RPMI7951 (cell line): ENCODE measurements at places on chromosomes 11 and 22.

DNA sequence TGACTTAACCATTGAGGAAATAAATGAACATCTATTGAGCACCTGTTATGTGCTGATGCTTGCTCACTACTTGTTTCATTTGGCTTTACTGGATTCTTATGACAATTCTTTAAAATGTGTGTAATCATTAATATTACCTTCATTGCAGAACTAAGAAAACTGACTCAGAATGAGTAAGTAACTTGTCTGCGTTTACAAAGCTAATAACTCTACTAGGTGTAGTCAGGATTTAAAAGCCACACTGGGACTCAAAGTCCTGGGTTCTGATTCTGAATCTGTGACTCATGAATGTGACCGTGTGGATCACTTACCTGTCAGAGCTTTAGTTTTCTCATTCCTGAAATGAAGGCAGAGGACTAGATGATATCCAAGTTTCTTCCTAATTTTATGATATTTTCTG lies 23.4 kb upstream of the KIRREL3 start:
- no peak for DNase-seq

DNA sequence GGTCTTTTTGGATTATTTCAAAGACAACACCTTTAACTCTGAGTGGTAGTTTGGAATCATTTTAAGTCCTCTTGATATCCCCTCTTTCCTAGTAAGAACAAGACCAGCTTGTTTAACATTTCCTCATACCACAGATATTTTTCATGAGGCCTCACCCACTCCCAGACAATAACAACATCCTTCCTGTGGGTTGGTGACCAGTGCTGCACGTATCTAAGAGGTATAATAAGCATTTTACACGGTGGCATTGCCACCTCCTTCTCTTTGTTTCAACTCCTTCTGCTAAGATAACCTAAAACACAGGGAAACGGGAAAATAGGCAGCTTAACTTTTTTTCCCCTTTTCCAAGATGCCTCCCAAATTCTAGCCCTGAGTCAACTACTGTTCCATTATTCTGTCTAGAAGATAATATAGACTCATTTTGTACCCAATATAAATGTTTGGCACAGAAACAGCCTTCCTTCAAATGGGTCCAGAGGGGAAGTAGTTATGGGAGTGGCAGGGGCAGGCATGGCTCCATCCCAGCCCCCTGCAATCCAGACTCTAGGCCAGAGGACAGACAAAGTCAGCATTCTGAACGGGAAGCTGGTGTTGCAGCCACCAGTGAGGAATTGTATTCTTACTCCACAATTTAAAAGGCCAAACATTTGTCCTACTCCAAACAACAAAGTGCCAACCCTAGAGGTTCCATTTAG lies 28.5 kb downstream of the MAML2 start:
- peak; percentile 64 for DNase-seq

GRCh38 chr11:103434073-103434411 lies 324.8 kb downstream of the DYNC2H1 start:
- DNase-seq = peak; percentile 59

GRCh38 chr11:78432058-78432515 lies 14.5 kb upstream of the GAB2 start:
- DNase-seq = no peak

GRCh38 chr11:33065445-33066178 lies 26.2 kb downstream of the TCP11L1 start:
- peak; percentile 51 for DNase-seq

DNA sequence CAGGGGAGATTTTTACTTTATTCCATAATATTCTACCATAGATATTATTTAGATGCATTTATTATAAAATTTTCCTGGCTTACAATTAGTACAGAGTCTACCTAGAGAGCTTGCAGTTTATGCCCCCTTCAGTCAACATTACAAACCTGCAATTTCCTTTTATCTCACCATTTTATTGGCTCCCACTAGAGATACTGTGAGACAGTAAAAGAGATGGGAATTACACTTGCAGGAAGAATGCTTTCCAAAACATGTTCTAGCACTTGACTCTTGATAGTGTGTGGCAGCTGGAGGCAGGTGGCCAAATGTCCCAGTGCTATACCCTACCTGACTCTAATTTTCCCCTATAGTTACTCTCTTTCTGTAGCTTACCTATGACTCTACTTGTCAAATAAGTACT lies 863.2 kb downstream of the DLG2 start:
- DNase-seq = no peak

- DNase-seq = no peak
These were observed 16.1 kb downstream of the EIF3F start for GRCh38 chr11:8003187-8003586.

DNA sequence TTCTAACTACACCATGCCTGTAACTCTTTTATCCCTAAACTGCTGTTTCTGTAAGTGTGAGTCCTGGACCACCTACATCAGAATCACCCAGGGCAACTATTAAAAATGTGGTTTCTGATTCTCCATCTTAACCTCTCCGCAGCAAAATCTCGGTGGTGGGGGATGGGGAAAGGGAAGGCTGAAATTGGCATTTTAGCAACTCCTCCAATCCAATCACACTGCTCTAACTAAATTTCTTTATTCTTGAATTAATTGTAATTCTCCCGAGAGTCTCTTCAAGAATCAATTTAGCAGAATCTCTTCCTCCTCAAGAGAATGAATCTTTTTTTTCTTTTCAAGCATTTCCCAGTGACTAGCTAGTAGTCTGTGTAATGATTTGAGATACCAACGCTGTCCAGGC lies 36.2 kb downstream of the SEZ6L start:
- DNase-seq = no peak

DNA sequence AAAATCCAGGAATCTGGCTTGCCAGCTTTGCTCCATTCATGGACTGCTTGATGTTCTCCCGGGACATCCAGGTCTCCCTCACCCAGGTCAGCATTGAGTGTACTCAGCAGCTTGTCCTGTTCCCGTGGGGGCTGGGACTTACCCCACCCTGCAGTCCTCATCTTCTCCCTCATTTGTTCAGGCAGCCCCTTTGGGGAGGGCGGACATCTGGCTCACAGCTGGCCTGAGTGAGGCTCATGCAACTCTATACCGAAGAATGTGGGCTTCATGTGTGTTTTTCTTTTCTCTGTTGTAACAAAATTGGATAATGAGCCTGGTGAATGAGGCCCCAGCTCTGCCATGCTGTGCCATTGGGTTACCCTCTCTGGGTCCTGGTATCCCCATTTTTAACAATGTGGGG lies 227.7 kb upstream of the TENM4 start:
- DNase-seq = no peak

- peak; percentile 70 for DNase-seq
These were observed 55.8 kb upstream of the RRAS2 start for GRCh38 chr11:14414470-14415461.

- peak; percentile 77 for DNase-seq
These were observed 25.5 kb upstream of the GRK2 start for GRCh38 chr11:67240576-67241389.

- no peak for DNase-seq
These were observed 6.2 kb downstream of the SEPTIN3 start for GRCh38 chr22:41975299-41976069.

DNA sequence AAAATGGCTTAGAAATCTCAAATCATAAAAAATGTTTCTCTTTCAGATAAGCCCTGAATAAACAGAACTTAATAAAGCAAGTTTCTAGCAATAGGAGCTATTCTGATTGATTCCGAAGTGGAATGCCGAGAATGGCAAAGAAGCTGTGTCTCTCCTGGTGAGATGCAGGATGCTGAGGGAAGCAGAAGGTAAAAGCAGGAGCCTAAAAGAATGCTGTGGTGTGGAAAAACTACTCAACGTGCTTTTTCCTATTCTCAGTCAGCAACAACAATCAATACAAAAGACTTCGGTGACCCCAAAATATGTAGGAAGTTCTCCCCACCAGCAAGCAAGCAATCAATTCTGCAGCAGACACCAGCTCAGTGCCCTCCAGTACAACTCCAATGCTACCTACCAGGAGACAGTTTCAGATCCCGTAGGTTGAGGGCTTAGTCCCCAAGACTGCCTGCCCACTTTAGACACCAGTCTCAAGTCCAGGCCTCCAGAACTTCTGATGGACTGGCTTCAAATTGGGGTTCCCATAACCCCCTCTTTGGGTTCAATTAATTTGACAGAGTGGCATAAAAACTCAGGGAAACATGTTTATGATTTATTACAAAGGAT lies 6.6 kb downstream of the CTSC start:
- no peak for DNase-seq

DNA sequence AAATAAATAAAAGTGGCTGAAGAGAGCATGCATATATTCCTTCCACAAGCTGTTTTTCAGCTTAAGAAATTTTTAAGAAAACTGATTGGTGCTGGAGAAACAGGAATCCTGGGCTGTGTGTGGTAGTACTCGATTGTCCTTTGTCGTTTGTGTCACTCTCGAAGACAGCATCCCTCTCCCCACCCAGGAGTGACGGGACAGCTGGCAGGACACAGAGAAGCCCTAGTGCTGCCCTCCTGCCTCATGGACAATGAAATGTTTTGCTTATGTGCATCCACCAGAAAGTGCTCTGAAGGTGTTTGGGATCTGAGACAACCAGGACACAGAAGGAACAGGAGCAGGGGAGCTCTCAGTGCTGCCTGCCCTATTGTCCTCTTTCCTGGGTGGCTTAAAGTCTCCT lies 12.8 kb downstream of the PLAAT4 start:
- DNase-seq = no peak

GRCh38 chr11:37184326-37184725 lies 586.3 kb upstream of the RAG2 start:
- DNase-seq = no peak

- no peak for DNase-seq
These were observed 30.3 kb downstream of the TPCN2 start for GRCh38 chr11:69078930-69079605.

- DNase-seq = no peak
These were observed 54.3 kb upstream of the APOA1 start for GRCh38 chr11:116891746-116892145.

- no peak for DNase-seq
These were observed 11.1 kb upstream of the ANO1 start for GRCh38 chr11:70067036-70067435.

DNA sequence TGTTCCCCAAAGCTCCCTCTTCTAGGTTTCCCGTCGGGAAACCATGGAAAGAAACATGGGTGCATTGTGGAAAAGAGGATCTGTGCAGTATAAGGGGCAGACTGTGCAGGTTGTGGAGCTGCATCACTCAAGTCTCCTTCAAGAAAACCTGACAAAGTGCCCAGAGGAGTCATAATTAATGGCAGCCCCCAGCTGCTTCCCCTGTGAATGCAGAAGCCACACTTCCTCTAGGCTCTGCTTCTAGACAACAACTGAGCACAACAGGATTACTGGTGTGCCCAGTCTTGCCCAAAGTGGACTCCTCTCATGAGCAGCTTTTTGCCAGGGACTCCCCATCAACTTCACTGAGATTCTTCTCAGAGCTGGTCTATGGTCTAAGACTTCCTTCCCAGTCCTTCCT lies 42.6 kb upstream of the SCUBE2 start:
- DNase-seq = no peak

DNA sequence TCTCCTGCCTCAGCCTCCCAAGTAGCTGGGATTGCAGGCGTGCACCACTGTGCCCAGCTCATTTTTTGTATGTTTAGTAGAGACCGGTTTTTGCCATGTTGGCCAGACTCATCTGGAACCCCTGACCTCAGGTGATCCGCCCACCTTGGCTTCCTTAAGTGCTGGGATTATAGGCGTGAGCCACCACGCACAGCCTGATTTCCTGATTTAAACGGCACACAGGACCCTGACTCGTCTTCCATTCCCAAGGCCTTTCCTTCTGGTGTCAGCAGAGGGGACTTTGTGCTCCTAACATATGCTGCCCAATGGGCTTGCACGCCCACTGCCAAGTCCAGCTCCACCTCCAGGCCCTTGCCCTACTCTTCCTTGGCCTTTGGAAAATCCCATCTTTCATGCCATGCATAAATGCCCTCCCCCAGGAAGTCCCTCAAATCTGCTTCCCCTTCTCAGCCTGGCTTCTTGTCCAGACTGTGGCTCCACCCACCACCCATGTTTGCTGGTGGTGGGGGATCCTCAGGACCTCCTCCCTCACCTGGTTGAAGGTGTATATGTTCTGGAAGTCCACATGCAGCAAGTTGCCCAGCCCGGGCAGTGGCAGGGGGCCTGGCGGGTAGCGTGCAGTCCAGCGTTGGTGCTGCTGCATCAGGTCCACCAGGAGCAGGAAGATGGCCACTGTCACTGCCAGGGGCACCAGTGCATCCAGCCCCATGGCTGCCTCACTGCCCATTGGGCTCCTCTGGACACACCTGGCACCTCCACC lies 23.9 kb upstream of the CYP2D6 start:
- no peak for DNase-seq

- no peak for DNase-seq
These were observed 902.4 kb upstream of the CCDC90B start for GRCh38 chr11:84188521-84188920.

GRCh38 chr11:64742889-64743590 lies 902 bp downstream of the RASGRP2 start:
- DNase-seq = no peak

- no peak for DNase-seq
These were observed 62.0 kb upstream of the THY1 start for GRCh38 chr11:119484741-119485605.

- no peak for DNase-seq
These were observed 73.0 kb downstream of the PAK1 start for GRCh38 chr11:77400775-77401449.

GRCh38 chr11:27573024-27573423 lies 66.5 kb upstream of the LIN7C start:
- DNase-seq = no peak

GRCh38 chr11:91261513-91261912 lies 963.1 kb upstream of the FAT3 start:
- no peak for DNase-seq

- DNase-seq = no peak
These were observed 482.8 kb upstream of the CHORDC1 start for GRCh38 chr11:90705661-90706060.

DNA sequence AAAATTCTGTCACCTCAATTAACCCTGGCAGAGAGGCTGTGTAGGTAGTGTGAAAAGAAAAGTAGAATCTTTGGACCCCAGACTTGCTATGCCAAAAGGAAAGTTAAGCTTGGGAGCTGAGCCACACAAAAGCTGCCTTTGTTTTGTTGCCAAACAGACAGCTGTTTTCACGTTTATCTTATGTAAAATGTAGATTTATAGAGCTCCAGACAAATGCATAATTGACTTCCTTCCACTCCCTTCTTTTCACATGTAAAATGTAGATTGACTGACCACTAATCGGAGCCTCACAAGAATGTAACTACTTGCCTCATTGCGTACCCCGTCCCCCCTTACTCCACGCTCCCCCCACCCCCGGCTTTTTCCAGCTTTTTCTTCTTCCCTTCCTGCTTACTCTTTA lies 2302.2 kb upstream of the RAG2 start:
- DNase-seq = no peak

DNA sequence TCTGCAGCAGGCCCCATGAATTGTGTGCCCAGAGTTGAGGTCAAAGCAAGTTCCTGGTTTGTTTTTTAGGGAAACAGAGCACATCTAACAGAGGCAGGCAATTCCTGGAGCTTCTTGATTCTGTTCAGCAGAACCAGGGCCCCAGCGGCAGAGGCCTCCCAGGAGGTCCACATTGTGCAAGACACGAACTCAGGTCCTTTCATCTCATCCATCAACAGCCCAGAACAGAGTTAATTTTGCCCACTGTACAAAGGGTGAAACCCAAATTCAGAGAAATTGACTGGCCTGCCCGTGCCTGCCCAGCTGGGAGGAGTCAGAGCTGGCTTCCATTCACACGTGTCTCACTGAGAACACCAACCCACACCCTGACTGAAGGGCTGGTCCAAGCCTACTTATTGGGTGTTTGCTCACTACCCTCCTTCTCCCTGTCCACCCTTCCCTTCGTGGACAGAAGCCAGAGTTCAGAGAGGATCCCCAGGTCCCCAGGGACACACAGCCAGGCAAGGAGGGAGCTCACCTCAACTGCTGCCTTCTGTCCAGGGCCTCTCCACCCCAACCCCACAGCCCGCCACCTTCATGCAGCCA lies 607.1 kb downstream of the TBC1D22A start:
- DNase-seq = no peak
